ENCODE measurements at places on chromosomes 11 and 22.

- peak; percentile 76 for DNase-seq
Observed at GRCh38 chr22:30234786-30235470, 11.6 kb downstream of the LIF start.

GRCh38 chr22:27542602-27543001 is 259.0 kb downstream of the MN1 start:
- peak; percentile 7 for DNase-seq

DNA sequence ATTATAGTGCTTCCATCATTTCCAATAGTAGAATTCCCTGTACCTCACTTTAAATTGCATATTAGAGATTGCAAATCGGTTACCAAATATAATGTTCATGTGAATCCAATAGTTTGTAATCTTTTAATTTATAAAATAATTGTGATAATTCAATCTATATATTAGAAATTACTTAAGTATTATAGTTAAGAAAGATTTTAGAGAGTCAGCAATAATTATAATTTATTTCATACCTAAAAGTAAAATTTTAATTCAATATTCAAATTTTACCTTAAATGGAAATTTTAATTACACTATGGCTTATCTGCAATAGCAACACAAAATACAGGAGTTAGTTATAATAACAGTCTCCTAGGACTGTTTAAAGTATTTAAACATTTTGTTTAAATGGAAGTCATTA is 13.5 kb downstream of the CCDC179 start:
- DNase-seq, result no peak

DNA sequence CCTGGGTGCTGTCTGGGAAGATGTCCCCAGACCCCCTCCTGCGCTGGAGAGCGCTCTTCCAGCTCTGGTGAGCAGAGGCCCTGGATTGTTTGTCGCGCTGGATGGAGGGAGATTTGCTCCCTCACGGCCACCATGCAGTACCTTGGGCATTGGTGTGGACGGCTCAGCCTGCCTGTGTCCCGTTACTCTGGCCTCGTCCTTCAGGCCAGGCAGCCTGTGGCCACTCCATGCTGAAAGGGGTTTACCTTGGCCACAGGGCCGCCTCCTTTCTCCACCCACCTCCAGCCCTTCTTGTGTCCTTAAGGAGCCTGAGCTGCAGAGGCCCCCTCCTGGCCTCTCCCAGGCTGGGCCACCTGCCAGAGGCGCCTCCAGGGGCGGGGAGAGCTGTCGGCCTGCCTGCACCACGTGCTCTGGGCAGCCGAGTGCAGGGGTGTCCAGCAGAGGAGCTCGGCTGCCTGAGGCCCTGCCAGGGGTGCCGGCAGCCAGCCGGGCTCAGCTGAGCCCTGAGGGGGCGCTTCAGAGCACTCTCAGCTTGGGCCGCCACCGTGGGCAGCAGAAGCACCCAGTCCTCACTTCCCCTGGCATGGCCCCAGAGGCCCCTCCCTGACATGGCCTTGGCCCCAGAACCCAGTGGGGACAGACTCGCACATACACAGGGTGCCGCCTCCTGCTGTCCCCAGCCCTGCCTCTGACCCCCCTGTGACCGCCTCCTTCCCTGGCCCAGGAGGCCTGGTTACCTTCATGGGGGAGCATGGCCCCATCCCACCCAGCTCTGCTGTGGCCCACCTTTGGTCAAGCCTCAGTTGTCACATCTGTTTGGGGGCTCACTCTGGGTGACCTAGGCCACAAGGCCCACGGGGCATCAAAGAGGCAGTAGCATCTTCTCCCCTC is 3.4 kb downstream of the CCND1 start:
- DNase-seq, result peak; percentile 97
